ENCODE measurements at places on chromosomes 7 and 10.

GRCh38 chr7:155053002-155053401 lies 17.1 kb upstream of the HTR5A start:
- peak; percentile 11 for DNase-seq

- DNase-seq, result no peak
Measured at GRCh38 chr7:116942504-116942903, 10.8 kb upstream of the ST7 start.

DNA sequence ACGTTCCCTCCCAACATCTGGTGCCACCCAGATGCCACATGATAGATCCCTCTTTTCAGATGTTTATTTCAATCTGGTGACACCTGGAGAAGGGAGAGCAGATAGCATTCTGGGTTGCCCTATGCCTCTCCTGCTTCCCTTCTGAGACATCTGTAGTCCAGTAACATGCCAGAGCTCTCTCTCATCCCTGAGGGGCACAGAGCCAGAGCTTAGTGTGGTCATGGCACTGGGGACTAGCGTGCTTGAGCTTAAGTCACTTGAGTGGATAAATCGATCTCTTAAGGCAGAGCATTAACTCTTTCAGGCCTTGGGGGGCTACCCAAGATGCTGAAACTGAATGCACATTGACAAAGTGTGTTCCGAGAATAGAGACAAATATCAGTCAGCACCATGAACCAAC lies 47.9 kb downstream of the WNT2 start:
- DNase-seq, result no peak

GRCh38 chr10:121927318-121927840 lies 452 bp downstream of the ATE1 start:
- DNase-seq, result no peak

DNA sequence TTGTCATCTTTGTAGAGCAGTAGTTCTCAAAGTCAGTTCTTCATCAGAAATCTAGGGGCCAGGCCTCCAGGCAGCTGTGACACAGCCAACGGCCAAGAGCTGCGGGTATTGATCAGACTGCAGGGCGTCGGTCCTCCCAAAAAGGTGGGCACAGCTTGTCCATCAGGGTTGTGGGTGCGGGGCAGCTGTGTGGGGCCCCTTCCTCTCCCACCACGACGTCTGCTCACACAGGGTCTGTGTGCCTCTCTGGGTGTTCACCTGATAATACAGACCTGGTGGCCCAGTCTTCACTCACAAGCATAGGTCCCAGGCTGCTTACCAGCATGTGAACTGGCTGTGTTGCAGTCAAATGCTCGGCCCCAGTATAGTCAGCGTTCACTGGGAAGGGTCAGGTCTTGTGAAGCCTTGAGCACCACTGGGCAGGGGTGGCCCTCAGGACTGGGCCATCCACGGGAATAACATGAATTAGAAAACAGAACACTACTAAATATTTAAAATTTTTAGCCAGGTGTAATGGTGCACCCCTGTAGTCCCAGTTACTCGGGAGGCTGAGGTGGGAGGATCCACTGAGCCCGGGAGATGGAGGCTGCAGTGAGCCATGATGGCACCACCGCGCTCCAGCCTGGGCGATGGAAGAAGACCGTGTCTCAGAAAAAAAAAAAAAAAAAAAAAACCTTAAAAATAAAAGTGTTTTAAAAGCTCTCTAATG lies 102.8 kb upstream of the DIP2C start:
- no peak for DNase-seq

- no peak for DNase-seq
Measured at GRCh38 chr7:80760292-80760691, 121.8 kb downstream of the CD36 start.

GRCh38 chr10:49831352-49832035 lies 69.4 kb upstream of the OGDHL start:
- peak; percentile 39 for DNase-seq

DNA sequence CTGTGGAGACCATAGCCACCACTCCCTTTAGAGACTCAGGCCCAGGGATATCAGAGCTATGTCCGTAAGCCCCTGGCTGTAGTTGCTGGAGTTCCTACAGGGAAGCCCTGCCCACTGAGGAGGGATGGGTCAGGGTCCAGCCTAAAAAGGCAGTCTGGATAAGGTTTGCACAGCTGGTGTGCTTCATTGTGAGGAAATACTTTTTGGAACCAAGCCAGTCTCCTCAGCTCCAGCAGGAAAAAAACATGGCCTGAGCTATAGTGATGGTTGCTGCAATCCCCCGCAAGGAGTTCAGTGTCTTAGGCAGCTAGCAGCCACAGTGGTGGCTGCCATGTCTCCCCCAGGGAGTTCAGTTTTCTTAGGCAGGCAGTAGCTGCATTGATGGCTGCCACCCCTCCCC lies 52.6 kb upstream of the CYP2C8 start:
- DNase-seq, result no peak

- peak; percentile 72 for DNase-seq
Measured at GRCh38 chr10:11178606-11179515, 161.2 kb downstream of the CELF2 start.

GRCh38 chr10:79563426-79563825 lies 3.2 kb upstream of the SFTPA2 start:
- DNase-seq, result no peak

- no peak for DNase-seq
Measured at GRCh38 chr10:3397231-3397630, 224.6 kb upstream of the PITRM1 start.
